Tibial nerve (tissue), 4 donors: ENCODE measurements at places on chromosomes 3 and 15. TPM values are rescaled to one million over a fixed set of nuclear protein-coding genes. Genes with fewer than 3 reads are reported as not detected.

DNA sequence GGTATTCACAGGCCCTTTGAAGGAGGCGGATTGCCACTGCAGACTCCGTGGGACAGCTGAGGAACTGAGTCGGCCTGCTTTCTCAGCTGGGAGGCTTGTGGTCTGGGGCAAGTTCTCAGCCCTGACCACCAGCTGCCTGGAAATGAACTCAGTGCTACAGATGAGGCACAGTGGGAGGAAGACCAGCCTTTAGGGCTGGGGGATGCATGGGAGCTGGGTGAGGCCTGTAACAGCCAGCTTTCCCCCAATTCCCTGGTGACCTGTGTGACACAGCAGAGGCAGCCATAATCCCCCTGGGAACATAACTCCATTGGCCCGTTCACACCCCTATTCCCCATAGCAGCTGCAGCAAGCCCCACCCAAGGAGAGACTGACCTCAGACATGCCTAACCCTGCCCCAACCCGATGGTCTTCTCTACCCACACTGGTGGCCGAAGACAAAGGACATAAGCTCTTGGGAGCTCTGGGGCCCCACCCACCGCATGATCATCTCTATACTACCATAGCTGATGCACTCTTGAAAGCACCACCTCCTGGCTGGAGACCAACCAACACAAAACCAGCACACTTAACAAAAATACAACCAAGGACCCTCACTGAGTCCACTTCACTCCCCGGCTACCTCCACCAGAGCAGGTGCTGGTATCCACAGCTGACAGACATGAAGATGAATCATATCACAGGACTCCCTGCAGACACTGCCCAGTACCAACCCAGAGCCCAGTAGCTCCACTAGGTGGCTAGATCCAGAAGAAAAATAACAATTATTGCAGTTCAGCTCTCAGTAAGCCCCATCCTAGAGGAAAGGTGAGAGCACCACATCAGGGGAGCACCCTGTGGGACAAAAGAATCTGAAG, 24.9 kb downstream of the ZMAT3 start:
- peaks cover 3% of the 10 kb centered on the region for H3K36me3 ChIP-seq
- H3K27ac ChIP-seq: no peak overlapping the region
- DNase-seq: no peak
- H3K4me3 ChIP-seq: no peak overlapping the region
- no peaks in the 10 kb centered on the region for H3K27me3 ChIP-seq

GRCh38 chr3:129033633-129034321, 26.8 kb upstream of the GP9 start:
- H3K27me3 ChIP-seq: no peaks in the 10 kb centered on the region
- no peak for DNase-seq
- no peak overlapping the region for H3K27ac ChIP-seq
- no peaks in the 10 kb centered on the region for H3K36me3 ChIP-seq
- H3K4me3 ChIP-seq: no peak overlapping the region

GRCh38 chr3:8778475-8778874, 9.1 kb upstream of the OXTR start:
- H3K4me1 ChIP-seq: no peaks in the 10 kb centered on the region
- no peaks in the 10 kb centered on the region for H3K27me3 ChIP-seq
- DNase-seq: no peak
- H3K4me3 ChIP-seq: no peak overlapping the region
- H3K27ac ChIP-seq: no peak overlapping the region
- H3K36me3 ChIP-seq: no peaks in the 10 kb centered on the region

- H3K27me3 ChIP-seq: no peaks in the 10 kb centered on the region
- peak within 1 kb of the TSS; percentile 55 for H3K27ac ChIP-seq
- peak; percentile 14 for DNase-seq
Measured at GRCh38 chr3:193240850-193241706, at the start of gene PLAAT1. Gene PLAAT1 (plus strand): TSS chr3:193241222. CDS start chr3:193255651, 14,429 bp downstream.

Gene MEX3B
- 0.44 TPM for total RNA-seq

Gene MANF
- total RNA-seq: 25.8 TPM

Gene BMF
- total RNA-seq: 4.7 TPM

Gene STRA6
- total RNA-seq: not detected

- no peak overlapping the region for H3K4me3 ChIP-seq
- no peak for DNase-seq
- H3K4me1 ChIP-seq: peaks cover 20% of the 10 kb centered on the region
- H3K27me3 ChIP-seq: no peaks in the 10 kb centered on the region
Measured at GRCh38 chr15:60424006-60424405, 26.2 kb upstream of the ANXA2 start.

DNA sequence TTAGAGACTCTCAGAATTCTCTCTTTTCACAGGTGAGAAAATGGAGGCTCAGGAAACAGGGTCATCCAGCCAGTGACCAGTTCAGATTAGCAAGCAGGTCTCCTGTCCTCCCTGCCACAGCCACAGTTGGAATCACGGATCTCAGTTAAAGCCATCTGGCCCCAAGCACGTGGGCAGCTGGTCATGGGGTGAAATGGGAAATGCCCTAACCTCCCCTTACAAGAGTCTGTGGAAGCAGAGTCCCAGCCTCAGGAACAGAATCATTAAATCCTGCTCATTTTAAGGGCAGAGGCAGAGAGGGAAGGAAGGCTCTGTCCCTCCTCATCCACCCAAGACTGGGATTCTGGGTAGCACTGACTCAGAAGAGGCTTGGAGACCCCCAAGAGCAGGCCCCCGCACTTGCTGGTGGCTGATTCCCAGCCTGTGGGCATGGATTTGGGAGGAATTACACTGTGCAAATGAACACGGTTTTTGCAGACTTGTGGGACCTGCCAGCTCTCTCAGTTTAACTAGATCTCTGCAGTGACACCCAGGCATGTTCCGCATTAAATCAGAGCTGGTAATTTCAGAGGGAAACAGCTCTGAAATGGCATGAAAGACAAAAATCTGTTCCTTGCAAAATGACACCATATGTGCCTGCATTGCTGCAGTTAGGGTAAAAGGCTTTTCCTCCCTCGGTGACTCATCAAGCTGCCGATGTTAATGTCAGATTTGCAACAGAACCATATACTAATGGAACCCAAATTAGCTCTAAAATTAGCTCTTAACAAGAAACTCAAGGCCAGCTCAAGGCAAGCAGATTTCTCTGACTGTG, 89.0 kb downstream of the BDH1 start:
- H3K27ac ChIP-seq: no peak overlapping the region
- no peak overlapping the region for H3K4me3 ChIP-seq
- DNase-seq: no peak
- H3K27me3 ChIP-seq: no peaks in the 10 kb centered on the region
- H3K36me3 ChIP-seq: no peaks in the 10 kb centered on the region
